ENCODE measurements at places on chromosomes 1 and 21.
A peak's percentile ranks its signal among the peaks of the same experiment; 100 is the strongest.

GRCh38 chr1:21520899-21521716 lies 11.9 kb downstream of the ALPL start:
- DNase-seq = no peak

DNA sequence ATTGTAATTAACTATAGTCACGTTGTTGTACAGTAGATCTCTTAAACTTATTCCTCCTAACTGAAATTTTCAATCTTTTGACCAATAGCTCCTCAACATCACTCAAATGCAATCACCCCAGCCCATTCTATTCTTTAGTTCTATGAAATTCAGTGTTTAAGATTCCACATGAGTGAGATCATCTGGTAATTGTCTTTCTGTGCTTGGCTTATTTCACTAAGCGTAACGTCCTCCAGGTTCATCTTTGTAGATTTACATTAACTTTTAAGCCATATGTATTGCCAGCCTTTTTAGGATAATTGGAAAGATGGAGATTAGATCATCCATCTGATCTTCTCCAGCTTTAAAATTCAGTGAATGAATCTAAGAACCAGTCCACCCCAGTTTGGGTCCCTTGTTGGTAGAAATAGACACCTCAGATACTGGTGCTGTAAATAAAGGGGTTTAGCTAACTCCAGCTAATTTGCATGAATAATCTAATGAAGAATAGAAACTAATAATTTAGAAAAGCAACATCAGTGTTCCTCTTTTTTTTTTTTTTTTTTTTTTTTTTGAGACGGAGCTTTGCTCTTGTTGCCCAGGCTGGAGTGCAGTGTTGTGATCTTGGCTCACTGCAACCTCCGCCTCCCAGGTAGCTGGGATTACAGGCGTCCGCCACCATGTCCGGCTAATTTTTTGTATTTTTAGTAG lies 7.0 kb downstream of the S100A10 start:
- no peak for DNase-seq

DNA sequence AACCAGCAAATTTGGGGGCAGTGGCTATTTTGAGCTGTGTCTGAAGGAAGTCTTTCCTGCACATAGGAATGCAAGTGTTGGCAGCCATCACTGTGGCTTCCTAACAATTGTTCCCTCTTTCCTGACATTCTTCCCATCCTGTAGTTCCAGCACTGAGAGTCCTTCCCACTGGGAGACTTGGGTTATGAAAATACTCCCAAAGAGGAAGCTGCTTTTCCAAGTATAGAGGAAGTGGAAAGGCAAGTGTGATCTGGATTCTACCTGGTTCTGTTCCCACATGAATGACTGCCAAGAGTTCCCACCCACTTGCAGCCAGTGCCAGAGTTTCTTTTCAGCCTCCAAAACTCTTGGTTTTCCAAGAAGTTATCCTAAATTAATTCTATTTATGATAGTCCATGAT lies 98.5 kb upstream of the CD53 start:
- DNase-seq = no peak

- no peak for DNase-seq
Measured at GRCh38 chr1:220544901-220545303, 17.0 kb downstream of the MARK1 start.

DNA sequence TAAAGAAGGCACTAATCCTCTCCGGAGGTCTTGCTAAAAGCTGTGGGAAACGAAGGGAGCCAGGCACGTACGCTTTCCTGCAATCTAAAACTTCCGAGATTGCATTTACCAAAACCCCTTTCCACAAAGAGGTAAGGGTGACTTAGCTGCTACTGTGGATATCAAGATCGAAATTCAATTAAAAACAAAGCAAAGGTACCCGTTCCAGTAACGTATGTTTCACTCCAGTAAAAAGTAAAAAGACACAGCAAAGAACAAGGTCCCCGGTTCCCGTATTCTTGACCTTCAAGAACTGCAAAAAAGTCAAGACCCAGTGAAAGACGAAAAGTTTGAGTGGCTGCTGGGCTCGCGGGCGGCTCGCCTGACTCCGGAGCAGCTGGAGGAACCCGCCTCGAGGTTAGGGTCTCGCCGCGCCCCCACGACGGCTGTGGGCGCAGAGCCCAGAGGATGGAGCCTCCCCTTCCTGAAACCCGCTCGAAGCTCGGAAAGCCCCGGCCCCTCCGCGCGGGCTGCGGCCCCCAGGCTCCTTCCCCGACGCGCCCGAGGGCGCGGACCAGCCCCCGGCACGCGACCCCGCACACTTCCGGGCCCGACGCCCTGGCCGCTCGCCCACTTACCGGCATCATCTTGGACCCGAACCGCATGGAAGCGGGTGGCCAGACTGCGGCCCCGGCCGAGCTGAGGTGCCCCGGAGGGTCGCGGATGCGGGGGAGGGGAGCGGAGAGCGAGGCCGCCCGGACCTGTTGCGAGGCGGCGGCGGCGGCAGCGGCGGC lies 524 bp downstream of the TP53BP2 start:
- DNase-seq = peak; percentile 28

DNA sequence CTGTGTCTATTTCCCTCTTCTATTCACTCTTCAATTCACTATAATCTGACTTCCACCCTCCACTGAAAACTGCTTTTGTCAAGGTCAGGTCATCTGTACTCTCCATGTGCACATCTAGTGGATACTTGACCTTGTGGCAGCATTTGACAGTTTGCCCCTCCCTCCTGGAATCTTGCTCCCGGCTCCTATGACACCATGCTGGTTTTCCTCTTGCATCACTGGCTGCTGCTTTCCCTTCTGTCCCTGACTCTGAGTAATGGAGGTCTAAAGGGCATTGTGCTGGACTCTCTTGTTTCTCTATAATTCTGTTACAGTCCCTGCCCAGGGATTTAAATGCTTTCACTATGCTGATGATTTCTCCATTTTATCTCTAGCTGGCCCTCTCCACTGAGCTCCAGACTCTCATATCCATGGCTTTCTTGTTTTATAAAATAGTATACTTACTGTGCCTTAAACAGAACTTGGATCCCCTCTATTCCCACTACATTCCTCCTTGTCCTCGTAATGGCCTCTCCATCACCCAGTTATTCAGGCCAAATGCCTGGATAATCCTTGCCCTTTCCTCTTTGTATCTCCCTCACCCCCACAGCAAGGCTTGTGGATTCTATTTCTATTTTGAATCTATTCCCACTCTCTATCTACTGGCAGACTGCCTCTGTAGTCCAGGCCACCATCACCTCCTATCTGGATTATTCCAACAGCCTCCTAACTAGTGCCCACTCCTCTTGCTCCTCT lies 36.8 kb upstream of the PODN start:
- no peak for DNase-seq

DNA sequence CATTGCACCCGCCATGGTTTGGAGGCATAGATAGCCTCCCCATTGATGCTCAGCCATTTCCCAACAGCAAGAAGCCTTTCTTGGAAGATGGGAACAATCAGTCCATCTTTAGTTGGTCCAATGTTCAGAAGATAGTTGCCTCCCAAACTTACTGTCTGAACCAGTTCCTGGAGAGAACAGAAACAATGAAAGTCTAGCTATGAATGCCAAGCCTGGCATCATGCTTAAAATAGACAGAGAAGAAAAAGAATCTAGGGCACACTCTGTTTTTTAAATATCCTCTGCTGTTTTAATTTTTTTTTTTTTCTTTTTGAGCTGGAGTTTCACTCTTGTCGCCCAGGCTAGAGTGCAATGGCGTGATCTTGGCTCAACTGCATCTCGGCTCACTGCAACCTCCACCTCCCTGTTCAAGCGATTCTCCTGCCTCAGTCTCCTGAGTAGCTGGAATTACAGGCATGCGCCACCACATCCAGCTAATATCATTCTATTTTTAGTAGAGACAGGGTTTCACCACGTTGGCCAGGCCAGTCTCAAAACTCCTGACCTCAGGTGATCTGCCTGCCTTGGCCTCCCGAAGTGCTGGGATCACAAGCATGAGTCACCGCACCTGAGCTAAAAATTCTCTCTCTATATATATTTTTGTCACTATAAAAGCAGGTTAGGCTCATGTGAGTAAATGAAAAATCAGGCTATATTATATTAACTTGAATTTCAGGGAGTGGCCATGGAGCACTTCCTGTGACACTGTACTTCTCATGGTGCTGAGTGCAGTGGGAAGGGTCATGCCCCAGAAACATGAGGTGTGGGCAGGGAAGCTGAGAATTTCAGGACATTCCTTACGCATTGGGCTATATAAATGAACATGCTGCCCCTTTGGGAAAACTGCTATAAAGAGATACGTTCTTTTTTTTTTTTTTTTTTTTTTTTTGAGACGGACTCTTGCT lies 19.1 kb downstream of the FUCA1 start:
- DNase-seq = no peak

DNA sequence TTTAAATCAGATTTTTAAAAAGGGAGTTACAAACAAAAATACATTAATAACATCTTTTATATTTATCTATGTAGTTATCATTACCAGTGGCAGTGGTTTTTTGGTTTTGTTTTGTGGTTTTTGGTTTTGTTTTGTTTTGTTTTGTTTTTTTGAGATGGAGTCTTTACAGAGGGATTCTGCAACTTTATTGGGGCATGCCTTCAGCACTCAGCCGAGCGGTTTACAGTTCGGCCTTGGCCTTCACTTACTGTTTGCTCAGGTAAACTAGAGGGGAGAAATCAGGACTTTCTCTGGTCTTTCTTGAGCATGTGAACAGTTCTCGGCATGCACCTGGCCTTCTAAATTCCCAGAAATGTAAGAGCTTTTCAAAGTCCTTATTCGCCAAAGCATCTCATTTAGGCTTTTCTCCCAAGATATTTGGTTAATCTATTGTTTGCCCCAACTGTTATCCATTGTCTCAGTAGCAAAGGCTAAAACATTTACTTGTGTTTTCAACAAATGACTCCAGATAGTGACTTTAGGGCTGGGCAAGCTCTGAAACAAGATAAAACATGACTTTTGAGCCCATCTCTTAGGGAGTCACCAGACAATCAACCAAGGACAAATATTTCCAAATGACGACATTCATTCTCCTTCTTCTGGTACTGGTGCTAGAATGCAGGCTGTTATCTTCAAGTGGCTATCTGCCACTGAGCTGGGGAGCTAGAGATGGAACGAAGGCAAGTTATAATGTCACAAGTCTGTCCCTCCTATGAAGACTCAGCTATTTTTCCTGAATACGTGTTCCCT lies 48.4 kb upstream of the ADORA3 start:
- no peak for DNase-seq

GRCh38 chr1:222240536-222241181 lies 307.2 kb downstream of the HHIPL2 start:
- DNase-seq = no peak

- no peak for DNase-seq
Measured at GRCh38 chr1:83011265-83011664, 987.7 kb downstream of the TTLL7 start.

DNA sequence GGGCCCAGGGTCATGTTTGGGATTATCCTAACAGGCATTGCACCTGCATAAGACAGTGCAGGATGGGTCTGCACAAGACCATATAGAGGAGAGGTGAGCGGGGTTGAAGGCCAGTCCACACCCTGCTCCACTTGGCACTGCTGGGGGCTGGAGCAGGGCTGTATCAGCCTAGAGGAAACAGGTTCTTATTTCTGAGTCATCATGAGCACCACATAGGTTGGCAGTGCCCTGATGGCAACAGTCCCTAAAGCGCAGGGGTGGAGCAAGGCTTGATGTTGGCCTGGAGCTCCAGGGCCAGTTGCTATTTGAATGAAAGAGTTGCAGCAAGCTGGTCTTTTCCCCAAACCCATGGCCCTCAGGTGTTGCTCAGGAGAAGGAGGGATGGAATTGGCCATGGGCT lies 29.8 kb upstream of the BMP8B start:
- DNase-seq = no peak

GRCh38 chr1:22362626-22363402 lies 88.8 kb upstream of the ZBTB40 start:
- DNase-seq = no peak

DNA sequence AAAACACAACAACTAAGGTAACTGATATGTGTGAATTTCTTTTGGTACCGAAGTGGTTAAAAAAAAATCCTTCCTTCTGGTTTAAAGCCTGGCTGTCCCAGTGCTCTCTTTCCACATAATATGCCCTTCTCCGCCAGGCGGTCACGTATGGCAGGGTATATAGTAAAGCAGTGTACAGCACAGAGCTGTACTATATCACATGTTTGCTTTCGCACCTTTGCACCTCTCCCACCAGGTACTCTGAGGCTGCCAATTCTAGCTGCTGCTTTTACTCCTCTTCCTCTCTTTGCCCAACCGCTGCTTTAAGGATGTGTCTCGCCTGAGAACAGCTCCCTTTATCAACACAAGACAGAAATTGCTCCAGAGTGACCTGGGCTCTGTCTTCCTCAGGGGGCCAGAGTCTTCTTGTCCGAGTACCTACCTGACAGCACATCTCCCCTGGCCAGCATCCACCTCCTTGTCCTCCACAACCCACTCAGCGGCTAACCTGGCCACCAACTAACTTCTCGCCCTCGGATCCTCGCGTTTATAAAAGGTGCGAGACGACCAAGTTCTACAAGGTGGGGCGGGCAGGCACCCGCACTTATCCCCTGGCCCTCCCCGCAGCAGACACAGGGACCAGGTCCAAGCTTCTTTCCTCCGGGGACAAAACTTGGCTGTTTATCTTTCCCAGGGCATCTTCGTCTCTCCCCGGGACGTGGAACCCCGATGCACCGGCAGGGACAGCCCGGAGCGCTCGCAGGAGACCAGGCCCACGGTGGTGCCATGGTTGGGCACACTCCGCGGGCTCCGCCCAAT lies 1.6 kb downstream of the COLGALT2 start:
- DNase-seq = no peak

GRCh38 chr1:245777752-245778151 lies 623.0 kb downstream of the KIF26B start:
- DNase-seq = no peak

Data from Ammon's horn (tissue), 1 donor.